Activated naive CD4-positive, alpha-beta T cell (primary cell): ENCODE measurements at places on chromosomes 11 and 22.

DNA sequence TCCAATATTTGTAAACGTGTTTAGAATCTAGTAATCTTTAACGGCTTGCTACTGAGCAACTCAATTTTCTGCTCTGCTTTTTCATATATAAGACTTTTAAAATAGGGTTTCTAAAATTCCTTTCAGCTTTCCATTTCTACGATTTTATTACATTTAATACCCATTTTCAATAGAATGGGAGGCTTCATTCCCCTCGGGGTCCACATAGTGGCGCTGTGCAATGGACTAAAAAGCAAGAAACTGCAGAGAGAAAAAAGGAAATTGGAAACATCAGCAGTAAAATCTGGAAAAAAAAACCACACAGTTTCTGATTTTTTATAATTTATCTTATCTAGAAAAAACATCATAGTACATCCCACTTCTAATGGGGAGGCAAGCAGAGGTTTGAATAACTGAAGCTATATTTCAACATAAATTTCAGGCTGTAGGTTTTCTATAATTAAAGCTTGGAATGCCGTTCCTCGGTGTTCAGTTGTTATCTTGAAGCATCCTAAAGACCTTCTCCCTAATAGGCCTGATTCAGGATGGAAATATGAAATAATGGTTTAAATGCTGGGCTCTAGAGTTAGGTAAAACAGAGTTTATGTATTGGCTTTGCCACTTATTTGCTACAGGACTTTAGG, 18.7 kb upstream of the JHY start:
- peak; percentile 13 for DNase-seq

DNA sequence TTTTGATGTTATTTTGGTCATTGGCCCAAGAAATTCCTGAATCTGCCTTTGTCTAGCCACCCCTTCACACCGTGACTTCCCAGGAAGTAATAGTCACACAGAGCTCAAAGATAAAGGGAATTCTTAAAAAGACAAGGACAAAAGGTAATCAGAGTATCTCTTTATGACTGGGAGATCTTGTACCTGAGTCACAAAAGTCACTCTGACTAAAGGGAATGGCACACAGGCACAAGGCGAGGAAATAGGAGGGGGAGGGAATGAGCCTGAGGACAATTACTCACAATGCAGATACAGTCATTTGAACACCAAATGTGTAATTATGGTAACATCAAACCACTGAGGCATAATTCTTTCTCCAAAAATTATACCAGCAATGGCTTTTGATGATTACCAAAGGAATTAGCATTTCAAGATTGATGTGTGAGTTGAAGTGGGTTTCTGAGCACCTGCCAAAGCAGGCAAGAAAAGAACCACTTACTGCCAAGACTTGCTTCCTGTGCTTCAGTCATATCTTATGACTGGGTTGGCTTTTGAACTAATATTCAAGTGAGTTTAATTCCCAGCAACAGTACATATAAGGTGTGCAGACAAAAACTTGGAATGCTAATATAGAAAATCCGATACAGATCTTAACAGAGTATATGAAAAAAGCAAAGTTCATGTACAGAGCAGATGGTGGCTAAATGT, 856.4 kb downstream of the LRRC4C start:
- no peak for DNase-seq

DNA sequence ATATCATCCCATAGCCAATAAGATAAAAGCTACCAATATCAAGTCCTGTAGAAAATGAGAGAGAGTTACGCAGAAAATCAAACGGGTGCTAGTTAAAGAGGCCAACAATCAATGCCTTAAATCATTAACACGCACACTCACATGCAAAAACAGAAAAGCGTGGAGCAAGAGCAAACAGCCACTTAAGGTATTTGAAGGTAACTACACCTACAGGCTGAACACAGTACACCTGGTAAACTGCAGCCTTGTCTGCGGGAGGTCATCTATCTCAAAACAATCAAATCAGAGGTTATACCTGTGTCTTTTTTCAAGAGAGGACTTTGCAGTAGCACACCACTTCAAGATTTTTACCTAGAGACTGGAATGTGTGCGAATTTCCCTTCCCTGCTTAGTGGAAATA, 23.6 kb downstream of the SLC35F2 start:
- no peak for DNase-seq

DNA sequence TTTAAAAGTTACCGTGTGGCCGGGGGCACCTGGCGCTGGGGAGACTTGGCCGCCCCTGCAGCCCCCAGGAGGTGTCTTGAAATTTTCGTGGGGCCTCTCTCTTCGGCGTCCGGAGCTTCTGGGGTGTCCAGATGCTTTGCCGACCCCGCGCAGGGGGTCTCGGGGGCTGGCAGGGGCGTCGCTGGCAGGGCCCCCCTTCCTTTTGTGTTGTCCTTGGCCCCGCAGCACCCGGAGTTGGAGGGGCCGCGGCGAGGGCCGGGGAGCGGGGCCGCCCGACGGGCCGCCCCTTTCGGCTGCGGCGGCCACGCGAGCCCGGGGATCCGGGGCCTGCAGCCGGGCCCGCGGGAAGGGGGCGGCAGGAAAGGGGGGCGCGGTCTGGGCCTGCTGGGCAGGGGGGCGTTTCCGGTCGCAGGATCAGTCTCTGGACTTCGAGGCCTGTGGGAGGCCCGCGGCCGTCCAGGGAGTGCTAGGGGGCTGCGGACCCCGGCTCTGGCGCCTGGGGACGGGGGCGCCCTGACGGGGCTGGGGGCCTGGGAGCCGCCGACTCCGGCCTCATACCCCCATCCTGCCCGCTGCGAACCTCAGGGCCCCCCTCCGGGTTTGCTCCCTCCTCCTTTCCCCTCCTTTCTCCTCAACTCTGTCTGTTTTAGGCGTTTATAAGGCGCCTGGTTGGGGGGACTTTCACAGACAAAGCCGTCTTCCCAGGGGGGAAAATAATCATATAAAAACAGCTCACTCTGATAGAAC, 869 bp downstream of the ZC3H7B start:
- no peak for DNase-seq

DNA sequence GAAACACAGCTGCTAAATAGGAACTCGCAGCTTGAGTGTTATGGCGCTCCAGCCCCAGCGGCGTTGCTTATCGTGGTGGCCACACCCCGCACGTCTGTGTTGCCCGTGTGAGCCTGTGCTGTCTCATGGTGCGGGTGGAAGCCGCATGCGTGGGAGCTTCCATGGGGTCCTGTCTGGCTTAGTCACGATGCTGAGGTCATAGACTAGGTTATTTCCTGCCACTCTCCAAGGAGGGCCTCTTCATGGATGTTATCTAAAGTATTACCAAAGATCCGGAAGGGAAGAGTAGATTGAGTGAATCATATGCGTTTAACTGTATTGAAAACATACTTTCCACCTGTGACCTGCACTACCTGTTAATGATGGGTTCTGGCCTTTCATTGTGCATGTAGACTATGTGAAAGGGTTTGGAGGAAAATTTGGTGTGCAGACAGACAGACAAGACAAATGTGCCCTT, 21.7 kb downstream of the CTTN start:
- DNase-seq, result no peak

GRCh38 chr11:87295237-87295636, 257.5 kb downstream of the TMEM135 start:
- DNase-seq, result no peak

DNA sequence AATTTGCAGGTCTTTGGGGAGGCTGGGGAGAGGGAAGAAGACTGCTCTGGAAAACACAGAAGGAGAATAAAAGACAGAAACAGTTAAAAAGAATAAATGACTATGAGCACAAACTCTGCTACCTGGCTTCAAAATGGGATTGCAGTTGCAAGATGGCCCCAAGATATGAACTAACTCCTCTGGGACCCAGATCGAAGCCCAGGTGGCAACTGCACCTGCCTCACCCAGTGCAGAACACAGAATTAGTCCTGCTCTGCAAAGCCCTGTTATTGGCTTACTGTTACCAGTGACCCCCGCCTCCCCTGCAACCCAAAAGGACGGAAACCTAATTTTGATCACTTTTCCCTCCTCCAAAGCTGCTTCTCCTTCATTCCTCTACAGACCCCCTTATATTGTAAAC, 35.9 kb upstream of the POU2AF1 start:
- DNase-seq, result no peak

DNA sequence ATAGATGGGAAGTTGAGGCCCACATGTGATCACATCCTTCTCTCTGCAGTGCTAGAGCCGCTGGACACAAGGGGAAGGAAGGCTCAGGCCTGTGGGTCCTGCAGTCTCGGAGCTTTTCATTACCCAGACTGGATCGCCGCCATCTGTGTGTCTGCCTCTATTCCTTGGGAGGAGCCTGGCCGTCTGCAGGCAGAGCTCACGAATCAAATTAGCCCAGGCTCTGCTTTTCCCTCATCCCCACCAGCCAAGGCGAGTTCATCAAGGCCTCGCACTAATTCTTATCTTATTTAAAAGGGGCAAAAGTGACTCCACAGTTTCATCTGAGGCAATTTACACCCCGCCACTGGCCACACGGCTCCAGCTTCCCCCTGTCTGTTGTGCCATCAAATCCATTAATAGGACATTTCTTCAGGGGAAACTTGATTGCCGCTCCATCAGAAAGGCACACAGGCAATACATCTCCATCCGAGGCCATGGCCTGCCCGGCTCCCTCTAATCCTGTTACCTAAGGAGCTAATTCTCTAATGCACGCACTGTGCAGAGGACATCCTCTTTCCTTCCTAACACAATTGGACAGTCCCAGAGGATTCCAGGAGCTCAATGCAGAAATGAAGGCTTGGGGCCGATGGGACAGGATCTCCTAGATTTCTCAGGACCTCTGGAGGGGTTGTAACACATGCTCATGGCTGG, 3.3 kb upstream of the HTR3A start:
- DNase-seq, result no peak

- DNase-seq, result no peak
Observed at GRCh38 chr22:18985780-18986179, 49.7 kb upstream of the PRODH start.

GRCh38 chr11:65427691-65428577, 5.3 kb downstream of the NEAT1 start:
- no peak for DNase-seq

DNA sequence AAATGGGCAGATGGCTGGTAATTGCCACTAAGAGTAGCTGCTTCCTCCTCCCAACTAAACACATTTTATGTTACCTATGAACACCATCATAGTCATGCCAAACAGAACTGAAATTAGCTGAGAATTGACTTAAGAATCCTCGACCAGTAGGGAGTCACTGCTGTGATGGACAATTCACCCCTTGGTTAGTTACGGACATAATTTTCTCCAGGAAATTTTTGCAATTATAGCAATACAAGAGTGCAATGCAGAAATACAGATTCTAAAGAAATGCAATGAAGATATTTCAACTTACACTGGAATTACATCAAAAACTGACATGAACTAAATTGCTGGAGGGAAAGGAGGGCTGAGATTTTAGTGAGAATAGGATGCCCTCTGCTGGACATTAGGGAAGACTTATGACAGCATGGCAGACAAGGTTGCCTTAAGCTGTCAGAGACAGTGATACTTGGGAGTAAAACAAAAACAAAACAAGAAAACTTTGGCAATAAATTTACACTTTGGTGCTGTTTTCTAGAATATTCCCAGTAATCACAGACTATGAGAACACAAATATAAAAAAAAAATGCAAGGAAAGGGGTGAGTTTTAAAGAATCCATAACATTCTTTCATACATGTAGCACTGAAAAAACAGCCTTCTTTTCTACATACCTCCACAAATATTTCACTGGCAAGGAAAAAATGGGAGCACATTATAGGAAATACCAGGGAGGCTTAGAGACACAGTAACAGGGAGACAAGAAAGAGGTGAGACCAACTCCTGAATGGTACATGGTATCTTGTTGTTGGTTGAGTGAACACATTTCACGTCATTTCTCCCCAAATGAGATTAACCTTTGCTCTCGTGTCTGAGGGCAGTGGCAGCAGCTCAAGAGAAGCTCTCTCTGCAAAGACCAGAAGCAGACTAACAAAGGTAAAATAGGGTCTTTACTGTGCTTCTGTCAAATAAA, 11.2 kb upstream of the PPP2R1B start:
- DNase-seq, result no peak

- DNase-seq, result no peak
Observed at GRCh38 chr22:50014655-50015401, 2.3 kb upstream of the IL17REL start.

GRCh38 chr11:104926771-104927611, 28.7 kb upstream of the CASP12 start:
- no peak for DNase-seq

GRCh38 chr22:39283322-39284141, 35.9 kb downstream of the RPL3 start:
- no peak for DNase-seq

GRCh38 chr11:46176421-46176820, 55.2 kb upstream of the PHF21A start:
- no peak for DNase-seq

DNA sequence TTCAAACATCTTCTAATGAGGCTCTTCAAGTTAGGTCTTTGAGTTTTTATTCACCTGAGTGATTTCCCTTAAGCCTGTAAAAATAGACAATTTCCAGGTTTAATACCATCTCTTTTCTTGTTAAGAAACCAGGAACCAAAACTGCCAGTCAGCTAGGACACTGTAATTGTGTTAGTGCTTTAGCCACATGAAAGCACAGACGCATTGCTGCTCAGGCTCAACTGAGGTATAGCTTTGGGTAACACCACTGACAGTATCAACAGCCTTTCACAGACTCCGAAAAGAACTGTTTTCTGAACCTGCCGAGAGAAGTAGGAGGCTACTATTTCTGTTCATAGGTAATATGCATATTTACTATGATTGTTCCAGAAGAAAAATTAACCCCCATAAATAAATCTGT, 768.7 kb downstream of the ETS1 start:
- no peak for DNase-seq

DNA sequence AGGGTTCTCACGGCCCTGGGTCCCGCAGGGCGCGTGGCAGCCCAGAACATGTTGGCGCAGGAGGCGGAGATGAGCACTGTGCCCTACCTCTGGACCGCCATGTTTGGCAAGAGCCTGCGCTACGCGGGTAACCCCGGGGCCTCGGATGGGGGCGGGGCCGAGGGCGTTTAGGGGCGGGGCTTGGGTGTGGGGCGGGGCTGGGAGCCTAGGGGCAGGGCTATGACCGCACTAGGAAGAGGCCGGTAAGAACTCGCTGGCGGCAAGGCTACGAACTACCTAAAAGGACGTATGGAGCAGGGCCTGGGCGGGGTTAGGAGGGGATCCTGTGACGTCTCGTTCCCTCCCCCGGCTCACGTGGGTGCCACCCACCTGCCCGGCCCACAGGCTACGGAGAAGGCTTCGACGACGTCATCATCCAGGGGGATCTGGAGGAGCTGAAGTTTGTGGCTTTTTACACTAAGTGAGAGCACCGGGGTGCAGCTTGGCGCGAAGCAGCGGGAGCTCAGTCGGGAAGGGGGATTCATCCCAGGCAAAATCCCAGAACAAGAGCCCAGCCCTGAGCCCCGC, 2.8 kb upstream of the LZTR1 start:
- DNase-seq, result peak; percentile 33
